Karpas-422 (cell line): ENCODE measurements at places on chromosomes 2 and 18. TPM values are rescaled to one million over a fixed set of nuclear protein-coding genes. Genes with fewer than 3 reads are reported as not detected.

- no peak overlapping the region for H3K4me3 ChIP-seq
- no peak overlapping the region for H3K27ac ChIP-seq
- no peak for DNase-seq
- H3K27me3 ChIP-seq: no peaks in the 10 kb centered on the region
These were observed 191.9 kb upstream of the CHAC2 start for GRCh38 chr2:53575721-53576124.

DNA sequence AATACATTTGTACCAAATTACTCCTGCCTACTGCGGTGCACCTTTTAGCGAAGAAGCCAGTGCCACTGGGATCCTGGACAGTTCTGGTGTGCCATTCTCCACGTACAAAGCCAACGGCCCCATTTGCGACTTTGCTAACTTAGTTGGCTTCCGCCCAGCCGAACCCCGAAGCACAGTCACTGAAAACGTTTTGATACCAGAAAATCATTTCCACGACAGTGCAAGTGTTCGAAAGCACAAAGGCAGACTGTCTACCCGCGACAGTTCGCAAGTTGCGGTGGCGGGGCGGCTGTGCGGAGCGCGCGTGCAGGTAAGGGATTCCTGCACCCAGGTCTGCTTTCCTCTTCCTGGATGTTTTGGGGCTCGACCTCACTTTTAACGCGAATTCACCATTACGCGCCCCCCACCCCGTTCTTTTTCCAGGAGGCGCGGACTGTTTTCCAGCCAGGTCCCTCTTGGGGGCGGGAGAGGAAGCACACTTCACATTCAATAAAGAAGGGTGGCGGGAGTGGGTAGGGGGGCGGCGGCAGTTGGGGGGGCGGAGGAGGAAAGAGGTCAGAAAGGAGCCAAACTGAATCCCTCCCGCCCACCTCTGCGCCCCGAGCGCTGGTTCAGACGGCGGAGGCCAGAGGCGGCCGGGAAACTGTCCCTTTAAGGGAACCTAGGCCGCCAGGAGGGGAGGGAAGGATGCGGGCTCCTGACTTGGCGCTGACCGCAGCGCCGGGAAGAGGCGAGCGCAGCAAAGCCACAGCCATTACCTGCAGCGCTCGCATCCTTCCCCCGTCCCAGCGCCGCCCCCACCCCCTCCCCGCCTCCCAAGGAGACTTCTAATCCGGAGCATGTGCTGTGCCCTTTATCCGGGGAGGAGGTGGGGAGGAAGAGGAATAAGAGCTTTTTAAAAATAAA lies 107.4 kb upstream of the KCTD1 start:
- no peak for DNase-seq
- H3K36me3 ChIP-seq: no peaks in the 10 kb centered on the region
- H3K27me3 ChIP-seq: no peaks in the 10 kb centered on the region
- H3K4me3 ChIP-seq: no peak overlapping the region

UGT1A8 gene
- total RNA-seq: 0.18 TPM in 1 of 2 replicates, not detected in the other

GRCh38 chr2:112824694-112825085 lies 11.9 kb downstream of the IL1B start:
- DNase-seq: no peak
- no peak overlapping the region for H3K27ac ChIP-seq
- H3K36me3 ChIP-seq: no peaks in the 10 kb centered on the region
- H3K27me3 ChIP-seq: no peaks in the 10 kb centered on the region

GRCh38 chr2:206443735-206444527 lies 599 bp downstream of the ADAM23 start:
- 0 out of 2 replicates have a peak, but pooled peaks cover 2% of the 10 kb centered on the region for H3K27me3 ChIP-seq
- peaks cover 11% of the 10 kb centered on the region for H3K4me1 ChIP-seq
- no peak overlapping the region for H3K27ac ChIP-seq
- H3K36me3 ChIP-seq: no peaks in the 10 kb centered on the region

DNA sequence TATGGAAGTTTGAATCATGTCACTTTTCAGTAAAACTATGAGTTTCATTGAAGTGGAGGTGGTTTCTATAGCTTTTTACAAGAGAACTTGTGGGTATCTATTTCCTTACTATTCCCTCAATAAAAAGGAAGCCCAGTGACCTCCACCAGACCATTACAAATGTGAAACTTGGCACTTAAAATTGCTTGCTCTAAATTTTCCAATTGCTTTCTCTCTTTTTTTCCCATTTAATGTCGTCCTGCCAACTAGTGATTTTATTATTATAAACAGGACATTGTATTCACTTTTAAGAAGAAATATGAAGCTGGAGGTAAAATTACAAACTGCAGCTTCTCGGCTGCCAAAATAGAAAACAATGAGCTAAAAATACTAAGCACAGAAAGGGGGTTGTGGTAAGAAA lies 208.2 kb upstream of the ALPP start:
- no peak overlapping the region for H3K27ac ChIP-seq
- no peaks in the 10 kb centered on the region for H3K27me3 ChIP-seq
- no peak for DNase-seq
- H3K4me3 ChIP-seq: no peak overlapping the region
- H3K4me1 ChIP-seq: peaks cover 2% of the 10 kb centered on the region; the same call in 1 of the 2 replicates

ANTXR1 gene
- not detected in 2 replicates for total RNA-seq

CYS1 gene
- 0.54 TPM in 1 of 2 replicates, not detected in the other for total RNA-seq

GRCh38 chr2:197205585-197206215 lies 104.9 kb downstream of the ANKRD44 start:
- H3K27ac ChIP-seq: peak overlapping the region; percentile 28; the same call in 1 of the 2 replicates
- H3K4me3 ChIP-seq: no peak overlapping the region
- peak; percentile 60 for DNase-seq
- H3K27me3 ChIP-seq: no peaks in the 10 kb centered on the region

TNS1 gene
- total RNA-seq: 1.7 TPM in 1 of 2 replicates, not detected in the other

DNA sequence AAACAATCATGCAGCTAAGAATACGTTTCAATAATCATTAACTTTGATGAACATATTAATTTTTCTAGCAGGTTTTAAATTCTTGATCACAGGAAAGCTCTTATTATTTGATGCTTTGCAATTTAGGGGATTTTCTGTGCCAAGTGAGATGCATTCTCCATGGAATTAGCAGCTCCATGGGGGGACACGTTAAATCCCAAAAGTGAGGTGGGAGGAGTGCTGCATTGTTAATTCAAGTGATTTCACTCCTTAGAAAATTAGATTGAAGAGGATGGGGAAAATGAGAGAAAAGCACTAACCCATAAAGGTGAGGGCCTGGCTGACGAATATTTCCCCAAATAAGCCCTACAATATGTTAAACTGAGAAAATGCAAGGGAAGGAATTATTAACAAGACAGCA lies 69.2 kb downstream of the ACVR1C start:
- no peak overlapping the region for H3K27ac ChIP-seq
- H3K36me3 ChIP-seq: no peaks in the 10 kb centered on the region
- no peak for DNase-seq
- H3K4me1 ChIP-seq: no peaks in the 10 kb centered on the region
- no peak overlapping the region for H3K4me3 ChIP-seq
- no peaks in the 10 kb centered on the region for H3K27me3 ChIP-seq

CNDP1 gene
- 0.11 TPM in 1 of 2 replicates, not detected in the other for total RNA-seq

SERPINB4 gene
- total RNA-seq: not detected in 2 replicates

CHRNA1 gene
- not detected in 2 replicates for total RNA-seq

DNA sequence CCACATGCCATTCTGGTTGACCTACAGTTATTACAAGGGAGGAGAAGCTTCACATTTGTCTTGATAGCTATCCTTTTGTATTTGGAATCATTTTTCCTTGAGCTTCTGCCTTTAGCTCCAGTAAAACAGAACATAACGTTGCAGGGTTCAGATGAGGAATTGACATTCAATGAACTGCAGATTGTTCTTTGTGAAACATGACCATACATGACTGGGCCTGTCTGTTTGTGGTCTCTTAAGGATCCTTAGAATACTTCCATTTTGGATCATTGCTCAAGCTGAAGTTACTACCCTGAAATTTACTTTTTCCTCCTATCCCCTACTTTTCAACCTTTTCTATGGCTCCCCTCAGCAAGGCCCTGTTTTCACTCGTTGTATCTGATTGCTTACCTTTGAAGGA lies 1281.7 kb upstream of the CELF4 start:
- no peaks in the 10 kb centered on the region for H3K27me3 ChIP-seq
- no peak overlapping the region for H3K4me3 ChIP-seq
- H3K4me1 ChIP-seq: no peaks in the 10 kb centered on the region
- H3K36me3 ChIP-seq: no peaks in the 10 kb centered on the region
- no peak for DNase-seq
